ENCODE measurements at places on chromosomes 6 and 20.
A peak's percentile ranks its signal among the peaks of the same experiment; 100 is the strongest.

DNA sequence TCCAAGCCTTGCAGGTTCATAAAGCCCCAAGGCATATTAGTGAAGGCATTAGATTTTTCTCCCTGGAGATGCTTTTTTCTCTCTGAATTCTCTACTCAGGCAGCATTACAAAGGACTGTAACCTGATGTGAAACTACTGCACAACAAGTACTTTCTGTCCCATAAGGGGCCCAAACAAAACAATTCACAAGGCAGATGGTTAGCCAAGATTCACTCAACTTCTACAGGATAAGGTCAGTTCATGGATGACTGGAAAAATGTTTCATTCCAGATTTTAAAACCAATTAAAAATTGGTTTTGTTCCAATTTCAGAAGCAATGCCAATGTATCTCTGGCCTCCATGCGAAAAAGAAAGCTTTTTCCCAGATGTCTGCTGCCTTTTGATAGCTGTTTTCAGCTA lies 181.8 kb downstream of the KHDC1L start:
- DNase-seq: no peak

DNA sequence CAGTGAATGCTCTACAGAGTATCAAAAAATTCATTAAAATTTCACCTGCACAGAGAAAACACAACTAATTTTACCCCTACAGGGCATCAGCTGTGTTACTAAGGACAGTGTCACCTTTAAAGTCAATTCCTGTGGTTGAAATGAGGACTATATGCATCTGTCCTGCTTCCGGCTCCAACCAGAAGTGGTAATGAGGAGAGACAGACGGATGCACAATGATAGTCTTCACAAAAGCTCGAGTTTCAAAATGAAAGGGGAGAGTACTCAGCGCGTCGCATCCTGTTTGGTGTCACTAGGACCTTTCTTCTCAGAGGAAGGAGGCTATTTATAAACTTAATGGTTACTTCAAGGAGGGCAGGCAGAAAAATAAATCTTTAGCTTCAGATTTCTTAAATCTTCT lies 86.5 kb downstream of the LYRM4 start:
- DNase-seq: peak; percentile 15

GRCh38 chr6:90478789-90479602 lies 107.9 kb downstream of the MAP3K7 start:
- DNase-seq: peak; percentile 72

GRCh38 chr20:45114465-45115385 lies at the start of gene WFDC5:
WFDC5 (minus strand) TSS chr20:45115174; CDS start chr20:45115083, 91 bp downstream.
- DNase-seq: no peak

DNA sequence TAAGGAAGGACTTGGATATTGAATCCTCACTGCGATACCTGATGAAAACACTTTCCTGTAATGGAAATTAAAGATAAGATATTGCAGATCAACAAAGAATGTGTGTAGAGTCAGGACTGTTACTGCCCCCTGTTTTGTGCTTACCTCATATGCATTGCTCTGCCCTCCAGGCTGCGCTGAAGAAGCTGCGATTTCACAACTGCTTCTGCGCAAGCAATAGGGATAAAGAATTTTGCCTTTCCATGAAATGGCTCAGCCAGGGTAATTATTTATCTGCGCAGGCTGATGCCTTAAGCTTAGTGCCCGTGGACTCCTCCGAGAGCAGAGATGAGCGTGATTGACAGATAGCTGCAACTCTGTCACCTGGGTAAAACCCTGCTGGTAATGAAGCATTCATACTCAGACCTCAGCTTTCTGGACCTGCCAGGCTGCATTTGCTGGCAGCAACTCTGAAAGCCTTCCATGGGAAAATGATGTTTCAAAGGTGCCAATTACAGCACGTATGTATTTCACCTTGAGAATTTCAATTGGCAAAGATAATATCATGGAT lies 370.6 kb downstream of the SAMD5 start:
- DNase-seq: no peak

DNA sequence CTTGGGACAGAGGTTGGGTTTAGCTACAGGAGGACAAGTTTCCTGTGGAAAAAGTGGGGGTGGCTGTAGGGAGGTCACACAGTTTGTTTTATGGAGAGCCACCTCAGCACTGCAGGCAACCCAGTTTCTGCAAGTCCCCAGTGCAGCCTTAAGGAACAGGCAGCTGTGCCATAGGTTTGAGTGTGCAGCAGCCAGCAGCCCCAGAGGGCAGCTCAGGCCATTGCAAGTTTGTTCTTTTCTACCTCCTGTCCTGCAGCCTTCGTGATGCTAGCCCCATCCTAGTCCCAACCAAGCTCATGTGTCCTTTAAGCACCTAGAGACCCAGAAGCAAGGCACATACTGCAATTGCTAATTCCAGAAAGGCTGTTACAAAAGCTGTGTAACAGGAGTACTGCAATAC lies 58.8 kb downstream of the ZBTB9 start:
- no peak for DNase-seq

DNA sequence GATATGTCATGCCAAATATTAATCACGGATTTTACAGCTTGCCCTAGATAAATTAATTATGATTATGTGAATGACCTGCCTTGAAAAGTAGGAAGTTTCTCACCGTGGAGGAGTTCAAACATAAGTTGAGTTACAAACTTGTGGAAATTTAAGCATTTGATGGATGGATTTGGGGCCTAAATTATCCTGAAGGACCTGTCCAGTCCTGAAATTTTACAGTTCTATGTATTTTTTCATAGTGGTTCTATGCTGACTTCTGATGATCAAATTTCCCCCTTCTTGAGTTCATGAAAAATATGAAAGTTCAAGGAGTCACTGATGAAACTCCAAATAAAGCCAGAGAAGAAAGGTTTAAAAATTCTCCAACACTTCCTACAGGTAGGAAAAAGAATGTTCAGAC lies 178.6 kb downstream of the SLC35F1 start:
- DNase-seq: no peak

DNA sequence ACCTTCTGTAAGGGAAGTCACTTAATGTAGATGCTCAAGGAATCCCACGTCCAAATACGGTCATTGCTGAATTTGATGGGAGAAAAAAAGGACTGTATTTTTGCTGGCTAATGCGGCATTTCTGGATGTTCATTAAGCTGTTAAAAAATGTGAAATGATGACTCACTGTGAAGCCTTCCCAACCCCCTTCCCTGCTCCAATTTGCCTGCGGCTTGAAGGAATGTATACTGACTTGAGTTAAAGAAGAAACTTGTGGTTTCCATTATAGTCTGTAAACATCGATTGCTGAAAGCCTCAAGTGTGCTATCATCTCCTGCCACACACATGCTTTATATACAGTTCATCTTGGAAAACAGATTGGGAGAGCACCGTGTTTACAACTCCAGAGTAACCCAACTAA lies 249.1 kb upstream of the JAG1 start:
- no peak for DNase-seq
